ENCODE measurements at places on chromosomes 4 and X.

- DNase-seq = no peak
Observed at GRCh38 chr4:185809121-185809520, 2.9 kb downstream of the SORBS2 start.

- no peak for DNase-seq
Observed at GRCh38 chr4:105182211-105182610, 35.5 kb downstream of the TET2 start.

DNA sequence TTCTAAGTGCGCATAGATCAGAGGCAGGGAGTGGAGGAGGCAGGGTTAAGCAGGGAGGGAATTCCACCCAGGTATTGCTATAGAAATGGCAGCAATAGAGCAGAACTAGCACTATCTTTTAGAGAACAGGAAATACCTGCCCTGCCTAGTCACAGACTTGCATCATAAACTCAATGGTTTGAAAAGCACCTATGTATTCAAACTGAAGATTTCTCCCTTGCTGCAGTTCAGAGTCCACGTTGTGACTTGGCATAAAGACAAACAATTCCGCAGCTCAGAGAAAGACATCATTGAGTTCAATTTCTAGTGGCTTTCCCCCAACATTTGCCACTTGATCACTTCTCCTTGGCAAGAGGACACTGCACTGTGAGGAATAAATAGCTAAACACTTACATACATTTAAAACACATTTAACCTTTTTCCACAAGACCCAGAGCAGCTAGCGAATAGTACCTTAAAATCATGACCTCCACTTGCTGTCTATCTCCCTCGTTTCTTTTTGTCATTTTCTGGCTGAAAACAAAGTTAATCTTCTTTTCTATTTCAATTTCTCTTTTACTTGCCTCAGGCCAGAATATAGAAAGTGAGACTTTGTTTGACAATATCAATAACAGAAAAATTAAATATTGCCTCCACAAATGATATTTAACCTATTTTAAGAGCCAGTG is 42.4 kb downstream of the SLC7A11 start:
- no peak for DNase-seq

DNA sequence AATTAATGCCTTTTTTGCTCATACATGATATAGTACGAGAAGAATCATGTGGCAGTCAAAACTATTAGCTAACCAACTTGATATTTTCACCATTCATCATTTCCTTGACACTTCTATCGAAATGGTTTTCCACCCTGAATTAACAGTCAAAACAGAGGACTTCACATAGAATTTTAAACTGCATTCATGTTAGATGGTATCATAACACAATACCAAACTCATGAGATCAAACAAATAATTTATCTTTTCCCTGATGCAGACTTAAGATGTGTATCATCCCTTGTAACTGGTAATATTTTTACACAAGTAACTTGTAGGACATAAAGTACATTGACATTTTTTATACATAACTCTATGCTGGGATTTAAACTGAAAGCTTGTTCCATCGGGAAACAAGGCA is 18.2 kb upstream of the ANTXR2 start:
- no peak for DNase-seq

- no peak for DNase-seq
Observed at GRCh38 chrX:18617407-18617750, 54.5 kb downstream of the RS1 start.

DNA sequence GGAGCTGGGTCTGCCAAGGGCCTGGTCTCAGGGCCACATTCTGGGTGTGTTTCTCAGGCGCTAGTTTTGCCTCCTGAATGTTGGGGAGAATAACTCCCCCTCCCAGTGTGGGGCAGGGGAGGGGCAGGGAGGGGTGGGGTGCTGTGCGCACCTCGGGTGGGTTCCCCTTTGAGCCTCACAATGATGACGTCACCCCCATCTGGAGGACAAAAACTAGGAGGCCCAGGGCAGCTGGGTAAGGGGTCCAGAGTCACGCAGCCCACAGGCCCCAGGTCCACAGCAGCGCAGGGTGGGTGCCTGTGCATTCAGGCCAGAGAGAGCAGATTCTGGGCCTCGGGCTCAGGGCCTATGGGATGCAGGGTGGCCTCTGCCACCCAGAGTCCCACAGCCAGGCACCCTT is 23.7 kb upstream of the HMX1 start:
- no peak for DNase-seq

- DNase-seq = no peak
Observed at GRCh38 chr4:119512398-119512797, 116.2 kb downstream of the PDE5A start.

GRCh38 chr4:77385124-77385969 is 220.3 kb upstream of the CXCL13 start:
- DNase-seq = no peak

GRCh38 chr4:1711055-1711570 is 1.0 kb downstream of the SLBP start:
- DNase-seq = no peak

DNA sequence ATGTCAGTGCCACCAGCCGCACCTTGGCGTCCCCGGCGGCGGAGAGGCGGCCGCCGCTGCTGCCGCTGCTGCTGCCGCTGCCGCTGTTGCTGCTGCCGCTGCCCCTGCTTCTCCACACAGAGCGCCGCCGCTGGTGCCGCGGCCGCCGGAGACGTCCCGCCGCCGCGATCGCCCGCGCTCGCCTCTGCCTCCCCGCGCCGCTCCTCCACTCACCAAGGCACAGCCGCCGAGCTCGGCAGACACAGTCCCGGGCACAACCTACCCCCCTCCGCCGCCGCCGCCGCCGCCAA is at the start of gene PPP3CA:
PPP3CA (minus strand) TSS at position 260 of the 290 bp plus-strand sequence.
- no peak for DNase-seq

GRCh38 chr4:35772291-35772690 is 472.0 kb downstream of the ARAP2 start:
- DNase-seq = no peak

DNA sequence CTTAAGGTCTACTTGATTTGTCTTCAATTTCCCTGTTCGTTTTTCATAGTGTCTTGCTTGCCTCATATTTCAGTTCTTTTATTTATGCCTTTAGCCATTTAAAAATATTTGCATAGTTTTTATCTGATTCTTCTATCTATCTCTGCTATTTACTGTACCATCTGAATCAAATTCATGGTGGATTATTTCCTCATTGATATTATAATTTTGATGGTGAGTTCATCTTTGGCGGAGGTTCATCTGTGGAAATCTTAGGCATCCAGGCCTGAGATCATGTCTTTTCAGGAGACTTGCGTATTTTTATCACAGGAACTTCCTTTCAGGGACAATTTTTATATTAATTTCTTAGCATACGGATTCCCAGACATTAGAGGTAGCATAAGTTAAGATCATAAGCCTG is 275.2 kb downstream of the STPG2 start:
- no peak for DNase-seq

GRCh38 chr4:56215901-56216300 is 171.4 kb downstream of the AASDH start:
- DNase-seq = no peak

GRCh38 chr4:143432258-143432591 is 81.3 kb upstream of the SMARCA5 start:
- DNase-seq = no peak

DNA sequence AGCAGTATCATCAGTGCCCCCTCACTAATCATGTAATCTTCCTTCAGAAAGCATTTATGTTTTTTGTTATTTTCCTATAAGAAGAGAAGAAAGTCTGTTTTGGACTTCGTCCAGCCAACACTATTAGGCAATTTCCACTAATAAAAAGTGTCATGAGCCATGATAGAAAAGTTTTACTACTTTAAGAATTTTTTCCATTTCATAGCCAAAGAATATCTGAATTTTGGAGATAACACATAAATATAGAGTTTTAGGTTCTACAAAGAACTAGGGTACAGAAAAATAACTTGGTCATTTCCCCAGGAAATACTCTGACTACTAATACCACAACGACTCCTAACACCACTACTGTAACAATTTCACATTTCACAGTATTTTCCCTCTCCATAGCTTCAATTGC is 41.8 kb upstream of the VEGFC start:
- DNase-seq = no peak

DNA sequence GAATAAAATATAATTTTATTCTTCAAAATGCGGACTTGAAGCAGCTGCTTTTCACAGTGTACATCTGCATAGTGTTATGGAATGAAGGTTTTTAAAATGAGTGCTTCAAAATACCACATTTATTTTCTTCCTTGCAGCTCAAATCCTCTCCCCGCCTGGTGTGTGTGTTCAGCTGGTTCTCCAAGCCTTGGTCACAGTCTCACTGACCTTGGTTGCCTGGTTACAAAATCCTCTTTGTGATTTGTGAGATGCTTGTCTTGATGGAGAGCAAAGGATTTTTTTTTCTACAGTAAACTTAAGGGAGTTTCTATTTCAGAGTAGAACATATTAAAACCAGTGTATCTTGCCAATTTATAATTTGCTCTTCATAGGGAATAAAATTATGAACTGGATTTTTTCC is 139.2 kb downstream of the PCDH18 start:
- no peak for DNase-seq

- DNase-seq = no peak
Observed at GRCh38 chr4:25703731-25704388, 48.2 kb downstream of the SLC34A2 start.

DNA sequence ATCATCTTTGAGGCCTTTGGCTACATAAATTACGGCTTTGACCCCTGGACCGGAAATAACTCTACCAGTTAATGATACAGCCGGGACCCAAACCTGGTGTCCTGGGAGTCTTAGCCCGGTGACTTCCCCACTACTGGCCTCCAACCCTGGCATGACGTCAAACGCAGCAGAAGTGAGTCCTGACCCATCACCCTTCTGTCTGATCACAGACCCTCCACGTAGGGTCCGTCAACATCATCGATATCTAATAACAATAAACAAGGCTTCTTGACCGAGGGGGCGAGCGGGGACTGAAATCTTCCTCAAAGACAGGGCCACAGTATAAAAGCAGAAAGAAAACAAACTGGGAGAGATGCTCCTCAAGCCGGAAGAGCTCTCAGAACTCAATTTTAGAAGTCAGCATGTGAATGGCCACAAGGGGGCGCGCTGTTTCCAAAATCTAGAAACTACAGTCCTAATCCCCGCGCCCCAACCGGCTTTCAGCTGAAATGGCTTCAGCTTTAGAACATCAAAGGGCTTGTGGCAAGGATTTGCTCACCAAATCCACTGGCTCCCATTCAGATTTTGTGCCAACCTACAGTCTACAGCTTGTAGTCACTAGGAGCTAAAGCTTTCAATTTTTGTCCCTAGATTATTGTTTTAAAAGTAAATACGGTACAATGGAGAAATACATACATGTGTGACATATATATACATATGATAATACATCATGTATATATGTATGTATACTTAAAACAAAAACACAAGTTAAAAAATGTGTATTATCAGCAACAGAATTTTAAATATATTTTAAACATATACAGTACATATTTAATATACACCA is 46.4 kb upstream of the ENPP6 start:
- no peak for DNase-seq

DNA sequence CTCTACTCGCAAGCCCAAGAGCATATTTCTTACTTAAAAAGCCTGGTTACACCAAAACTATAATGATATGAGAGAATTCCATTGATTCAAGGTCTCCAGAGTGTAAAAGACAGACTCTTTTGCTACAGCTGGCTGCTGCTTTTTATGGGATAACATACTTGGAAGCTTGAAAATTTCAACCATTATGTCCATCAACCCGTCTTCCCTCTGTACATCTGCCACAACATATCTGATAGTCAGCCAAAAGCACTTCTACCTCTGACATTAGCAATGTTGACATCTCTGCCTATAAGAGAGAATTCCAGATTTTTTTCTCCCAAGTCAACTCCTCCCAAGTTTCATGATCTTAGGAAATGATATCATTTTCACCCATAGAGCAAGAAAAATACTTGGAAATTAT is 54.4 kb upstream of the IQCM start:
- no peak for DNase-seq

DNA sequence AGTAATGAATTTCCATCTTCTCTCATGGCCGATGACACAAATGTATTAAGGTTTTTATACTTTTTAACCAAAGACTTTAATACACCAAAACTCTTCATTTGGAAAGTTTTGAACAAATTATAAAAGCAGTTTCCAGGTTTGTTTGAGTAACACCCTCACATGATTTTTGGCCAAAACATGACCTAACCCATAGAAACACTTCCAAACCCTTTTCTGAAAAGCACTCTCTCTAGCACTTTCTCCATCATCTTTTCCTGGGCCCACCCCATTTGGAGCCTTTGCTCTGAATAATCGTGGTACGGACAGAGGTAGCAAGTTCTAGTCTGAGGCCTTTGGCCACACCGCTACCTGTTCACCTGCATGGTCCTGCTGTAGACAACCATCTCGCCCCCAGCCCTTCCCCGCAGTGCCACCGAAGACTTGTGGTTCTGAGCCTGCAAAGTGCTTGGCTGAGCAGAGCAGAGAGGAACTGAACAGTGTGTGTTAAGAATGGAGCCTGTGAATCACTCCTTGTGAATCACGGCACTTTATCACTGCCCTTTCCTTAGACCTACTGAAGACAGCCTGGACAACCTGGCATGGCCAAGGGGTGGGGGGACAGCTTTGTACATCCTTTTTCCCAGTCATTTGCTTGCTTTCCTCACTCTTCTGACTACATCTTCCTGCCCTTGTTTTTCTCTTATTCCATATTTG is 181.8 kb downstream of the PTTG2 start:
- no peak for DNase-seq

DNA sequence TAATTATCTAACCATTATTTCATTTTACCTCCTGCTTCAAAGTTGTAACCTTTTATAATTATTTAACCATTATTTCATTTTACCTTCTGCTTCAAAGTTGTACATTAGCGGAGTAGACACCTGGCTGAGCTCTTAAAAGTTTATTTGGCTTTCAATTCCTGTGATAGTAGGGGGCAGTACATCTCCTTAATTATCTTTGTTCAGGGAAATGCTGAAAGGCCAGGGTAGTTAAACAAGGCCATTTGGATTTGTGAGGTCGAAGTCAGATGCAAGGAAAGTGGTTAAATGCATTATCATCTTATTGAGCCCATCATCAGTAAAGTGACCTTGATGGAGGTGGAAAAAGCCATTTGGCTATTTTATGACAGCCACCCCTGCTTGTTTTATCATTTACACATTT is 210.6 kb downstream of the TENM3 start:
- no peak for DNase-seq

GRCh38 chr4:82948647-82949204 is 48.2 kb downstream of the THAP9 start:
- DNase-seq = no peak

DNA sequence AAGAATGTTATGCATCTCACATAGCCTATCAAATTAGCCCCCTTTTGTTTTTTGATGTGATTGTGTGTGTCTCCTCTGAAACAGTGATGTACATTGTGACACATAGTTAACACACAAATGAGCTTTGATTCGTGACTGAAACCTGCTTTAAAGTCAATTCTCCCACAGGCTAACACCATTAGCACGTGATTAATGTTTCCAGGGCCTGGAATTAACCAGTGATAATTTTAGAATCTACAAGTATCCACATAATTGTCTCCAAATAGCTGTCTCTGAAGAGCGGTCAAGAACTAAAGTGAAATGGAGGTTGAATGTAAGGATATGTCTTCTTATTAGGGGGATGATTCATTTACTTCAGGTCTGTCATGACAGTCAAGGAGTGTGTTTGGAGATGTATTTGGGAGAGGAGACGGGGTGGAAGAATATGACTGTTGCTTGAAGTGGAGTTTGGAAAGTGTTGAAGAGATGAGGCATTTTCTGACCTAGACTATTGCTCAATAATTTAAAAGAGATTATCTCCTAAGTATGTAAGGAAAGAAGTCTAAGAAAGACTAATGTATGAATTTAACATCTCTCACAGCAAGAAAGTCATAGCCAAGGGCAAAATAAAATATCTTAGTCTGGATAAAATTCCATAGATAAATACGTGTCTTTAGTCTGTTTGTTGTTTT is 13.7 kb upstream of the RASGEF1B start:
- no peak for DNase-seq
